ENCODE measurements at places on chromosomes 6 and 20. TPM values are rescaled to one million over a fixed set of nuclear protein-coding genes. Genes with fewer than 3 reads are reported as not detected.

The RAET1E gene
- 0.80 TPM for total RNA-seq

The APMAP gene
- total RNA-seq: 47.3 TPM

The TOX2 gene
- total RNA-seq: 2.1 TPM

The BANF2 gene
- total RNA-seq: not detected

The ULBP3 gene
- 2.9 TPM for total RNA-seq

The USP49 gene
- total RNA-seq: 6.4 TPM

The PRL gene
- total RNA-seq: 0.36 TPM

The LY6G5C gene
- total RNA-seq: 2.1 TPM

The CCN6 gene
- total RNA-seq: 0.18 TPM

GRCh38 chr6:154482858-154483257 lies 27.6 kb downstream of the CNKSR3 start:
- no peak for DNase-seq

DNA sequence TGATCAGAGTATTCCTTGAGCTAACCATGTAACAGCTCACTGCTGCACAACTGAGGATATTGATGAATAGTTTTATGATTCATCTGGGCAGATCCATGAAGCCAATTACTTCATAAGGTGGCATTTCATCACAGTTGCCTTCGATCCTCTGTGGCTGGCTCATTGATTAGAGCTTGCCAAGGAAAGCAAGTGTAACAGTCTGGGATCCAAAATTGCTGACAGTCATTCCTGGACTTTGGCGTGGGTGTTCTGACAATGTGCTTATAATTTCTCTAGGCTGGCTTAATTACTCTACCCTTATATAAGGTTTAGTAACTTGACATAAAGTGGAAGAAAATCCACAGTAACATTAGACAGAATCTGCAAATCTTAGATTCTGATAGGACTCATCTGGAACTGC lies 551.3 kb upstream of the CDH4 start:
- DNase-seq: no peak

GRCh38 chr6:157017861-157018260 lies 240.7 kb downstream of the ARID1B start:
- DNase-seq: no peak

DNA sequence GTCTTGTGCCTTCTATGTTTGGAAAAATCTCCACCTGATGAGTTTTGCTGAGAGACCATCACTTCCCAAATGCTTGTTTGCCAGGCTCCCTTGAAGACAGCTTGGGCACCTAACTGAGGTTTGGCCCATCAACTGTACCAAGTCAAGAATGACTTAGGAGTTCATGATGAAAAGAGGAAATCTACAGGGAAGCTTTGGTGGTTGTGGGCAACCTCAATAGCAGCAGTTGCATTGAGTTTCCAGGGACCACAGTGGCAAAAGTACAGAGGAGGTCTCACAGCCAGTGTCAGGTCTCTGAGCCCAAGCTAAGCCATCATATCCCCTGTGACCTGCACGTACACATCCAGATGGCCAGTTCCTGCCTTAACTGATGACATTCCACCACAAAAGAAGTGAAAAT lies 49.7 kb upstream of the PHACTR1 start:
- no peak for DNase-seq

GRCh38 chr6:105793130-105793529 lies 293.0 kb upstream of the PRDM1 start:
- DNase-seq: no peak

DNA sequence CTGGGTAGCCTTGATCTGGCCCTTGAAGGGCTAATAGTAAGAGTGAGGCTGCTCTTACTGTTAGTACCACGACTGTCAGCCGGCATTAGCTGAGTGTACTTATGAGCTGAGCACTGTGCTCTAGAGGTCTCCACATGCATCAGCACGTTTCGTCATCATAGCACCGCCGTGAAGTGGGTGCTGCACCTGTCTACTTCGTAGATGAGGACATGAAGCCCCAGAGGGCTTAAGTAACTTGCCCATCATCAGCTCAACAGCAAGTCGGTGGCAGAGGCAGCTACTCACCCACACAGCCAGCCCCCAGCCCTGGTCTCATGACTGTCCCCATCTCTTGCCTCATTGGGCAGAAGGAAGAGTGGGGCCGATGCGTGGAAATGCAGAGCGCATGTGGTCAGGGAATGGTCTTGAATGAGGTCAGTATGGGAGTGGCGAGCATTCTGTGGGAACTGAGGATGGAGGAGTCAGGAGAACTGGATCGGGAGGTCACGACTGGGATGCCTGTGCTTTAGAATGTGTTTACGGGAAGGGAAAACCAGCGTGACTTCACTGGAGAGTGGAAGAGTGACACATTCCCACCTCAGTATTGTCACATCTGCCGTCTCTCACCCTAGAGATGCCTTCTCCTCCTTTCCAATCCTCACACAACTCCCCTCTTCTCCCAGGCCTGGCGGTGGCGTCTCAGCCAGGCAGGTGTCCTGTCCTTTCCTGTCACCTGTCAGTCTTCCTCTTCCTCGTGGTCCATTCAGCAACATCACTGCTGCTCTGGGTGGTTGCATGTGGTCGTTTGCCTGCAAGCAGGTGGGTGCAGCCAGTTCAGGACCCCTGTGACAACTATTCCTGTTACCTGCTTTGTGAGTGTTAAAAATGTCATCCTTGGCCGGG lies 6.0 kb downstream of the SYTL3 start:
- DNase-seq: no peak

DNA sequence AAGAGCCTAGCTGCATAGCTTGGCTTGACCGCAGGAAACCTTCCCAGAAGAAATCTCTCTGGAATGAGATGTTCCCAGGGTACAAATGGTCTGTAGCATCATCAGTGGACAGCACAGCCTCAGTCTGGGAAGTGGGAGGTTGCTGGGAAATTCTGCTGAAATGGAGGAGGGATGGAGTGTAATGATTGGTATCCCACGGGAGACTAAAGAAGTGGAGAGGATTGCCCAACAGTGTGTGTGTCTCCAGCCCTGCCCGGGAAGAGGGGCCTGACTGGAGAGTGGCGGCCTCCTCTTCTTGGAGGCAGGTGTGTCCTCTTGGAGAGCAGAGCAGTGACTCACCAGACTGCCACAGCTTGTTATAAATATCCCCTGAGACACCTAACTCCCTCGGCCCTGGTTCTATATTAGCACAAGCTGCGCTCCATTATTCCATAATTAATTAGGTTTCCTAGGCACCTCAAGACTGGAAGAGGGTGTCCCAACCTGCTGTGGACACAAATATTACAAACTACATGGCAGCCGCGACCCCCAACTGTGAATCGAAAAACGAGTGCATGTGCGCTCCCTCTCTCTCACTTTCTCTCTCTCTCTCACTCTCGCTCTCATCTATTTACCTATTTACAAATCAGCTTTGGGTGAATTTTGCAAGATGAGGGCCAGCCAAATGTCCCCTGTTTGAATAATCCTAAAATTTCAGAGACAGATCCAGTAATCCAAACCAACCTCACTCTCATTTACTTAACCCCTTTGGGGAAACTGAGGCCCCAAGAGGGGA lies 68.8 kb downstream of the FGD2 start:
- no peak for DNase-seq

GRCh38 chr6:133945158-133945557 lies 7.9 kb upstream of the TBPL1 start:
- no peak for DNase-seq

DNA sequence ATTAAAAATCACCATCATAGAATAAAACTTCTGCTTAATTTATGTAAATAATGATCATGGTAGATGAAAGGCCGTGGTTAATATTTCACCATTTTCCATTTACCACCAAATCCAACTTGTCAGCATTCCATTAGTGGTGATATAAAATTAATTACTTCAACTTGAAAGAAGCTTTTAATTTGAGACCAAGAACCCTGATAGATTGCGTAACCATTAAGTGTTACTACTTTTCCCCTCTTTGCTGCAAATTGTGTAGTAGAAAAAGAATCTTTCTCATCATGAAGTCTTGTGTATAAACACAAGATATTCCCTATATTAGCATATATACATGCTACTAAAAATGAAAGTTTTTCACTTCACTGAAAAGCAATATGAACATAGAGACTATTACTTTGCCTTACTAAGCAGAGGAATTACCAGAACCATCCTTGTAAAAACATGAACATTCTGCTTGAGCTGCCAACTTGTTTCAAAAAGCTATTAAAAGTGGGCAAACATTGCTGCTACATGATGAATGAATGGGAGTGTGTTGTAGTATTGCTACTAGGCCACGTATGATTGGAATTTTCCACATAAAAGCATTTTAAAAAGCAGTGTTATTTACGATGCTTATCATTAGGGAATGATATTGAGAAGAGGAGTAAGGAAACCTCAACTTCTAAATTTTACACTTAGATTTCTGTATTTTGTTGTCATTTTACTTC lies 35.0 kb downstream of the STX11 start:
- no peak for DNase-seq

- no peak for DNase-seq
These were observed 27.4 kb upstream of the BMP5 start for GRCh38 chr6:55902796-55903195.

- no peak for DNase-seq
These were observed 136.9 kb downstream of the PREX1 start for GRCh38 chr20:48690888-48691287.

DNA sequence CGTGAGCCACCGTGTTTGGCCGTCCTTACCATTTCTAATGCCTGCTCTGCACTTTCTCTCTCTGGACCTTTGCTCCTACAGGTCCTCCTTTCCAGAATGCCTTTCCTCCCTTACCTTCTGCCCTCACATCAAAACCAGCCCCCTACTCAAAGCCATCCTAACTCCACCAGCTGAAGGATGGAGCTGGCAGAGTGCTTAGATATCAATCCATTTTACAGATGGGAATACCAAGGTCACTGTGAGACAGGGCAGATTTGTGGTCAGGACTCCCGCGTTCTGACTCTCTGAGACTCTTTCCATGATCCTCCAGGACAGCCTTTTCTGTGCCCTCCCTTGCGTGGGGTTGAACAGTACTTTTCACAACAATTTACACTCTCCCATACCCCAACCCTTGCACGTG lies 41.7 kb upstream of the SCRT2 start:
- DNase-seq: no peak

- no peak for DNase-seq
These were observed 143.2 kb downstream of the CEBPB start for GRCh38 chr20:50333812-50334211.

DNA sequence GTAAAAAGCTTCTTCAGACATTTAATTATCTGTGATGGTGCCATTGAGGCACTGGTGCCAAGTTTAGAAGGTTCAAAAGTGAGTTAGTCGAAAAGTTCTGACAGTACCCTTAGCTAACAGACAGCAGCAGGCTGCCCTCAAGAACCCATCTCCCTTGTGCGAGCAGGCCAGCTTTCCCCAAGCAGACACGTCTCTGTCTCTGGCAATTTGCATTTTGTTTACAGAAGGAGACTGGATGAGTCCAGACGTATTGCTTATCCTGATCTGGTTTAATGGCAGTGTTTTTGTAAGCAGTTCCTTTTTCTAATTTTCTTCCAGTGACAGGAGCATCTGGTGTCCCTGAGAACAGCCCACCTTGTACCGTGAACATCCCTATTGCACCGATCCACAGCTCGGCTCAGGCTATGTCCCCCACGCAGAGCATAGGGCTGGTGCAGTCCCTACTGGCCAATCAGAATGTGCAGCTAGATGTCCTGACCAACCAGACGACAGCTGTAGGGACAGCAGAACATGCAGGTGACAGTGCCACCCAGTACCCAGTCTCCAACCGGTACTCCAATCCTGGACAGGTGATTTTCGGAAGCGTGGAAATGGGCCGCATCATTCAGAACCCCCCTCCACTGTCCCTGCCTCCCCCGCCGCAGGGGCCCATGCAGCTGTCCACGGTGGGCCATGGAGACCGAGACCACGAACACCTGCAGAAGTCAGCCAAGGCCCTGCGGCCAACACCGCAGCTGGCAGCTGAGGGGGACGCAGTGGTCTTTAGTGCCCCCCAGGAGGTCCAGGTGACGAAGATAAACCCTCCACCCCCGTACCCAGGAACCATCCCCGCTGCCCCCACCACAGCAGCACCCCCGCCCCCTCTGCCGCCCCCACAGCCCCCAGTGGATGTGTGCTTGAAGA lies 58.3 kb upstream of the TMEM181 start:
- DNase-seq: no peak

DNA sequence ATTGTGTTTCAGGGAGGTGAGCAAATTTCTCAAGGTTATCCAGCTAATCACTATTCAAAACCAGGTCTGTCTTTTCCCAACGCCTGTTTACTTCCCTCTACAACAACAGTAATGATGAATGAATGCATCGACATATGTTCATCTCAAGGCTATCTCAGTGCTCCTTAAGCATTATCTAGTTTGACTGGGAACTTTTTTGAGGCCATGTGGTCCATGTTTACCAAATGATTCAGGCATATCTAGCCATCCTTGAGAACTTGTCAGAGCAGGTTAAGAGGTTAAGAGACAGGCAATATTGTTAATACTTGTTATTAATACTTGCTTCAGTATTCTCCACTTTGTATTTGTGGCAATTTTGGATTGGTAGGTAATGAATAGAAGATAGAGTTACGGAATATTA lies 1038.4 kb upstream of the FLRT3 start:
- DNase-seq: no peak

DNA sequence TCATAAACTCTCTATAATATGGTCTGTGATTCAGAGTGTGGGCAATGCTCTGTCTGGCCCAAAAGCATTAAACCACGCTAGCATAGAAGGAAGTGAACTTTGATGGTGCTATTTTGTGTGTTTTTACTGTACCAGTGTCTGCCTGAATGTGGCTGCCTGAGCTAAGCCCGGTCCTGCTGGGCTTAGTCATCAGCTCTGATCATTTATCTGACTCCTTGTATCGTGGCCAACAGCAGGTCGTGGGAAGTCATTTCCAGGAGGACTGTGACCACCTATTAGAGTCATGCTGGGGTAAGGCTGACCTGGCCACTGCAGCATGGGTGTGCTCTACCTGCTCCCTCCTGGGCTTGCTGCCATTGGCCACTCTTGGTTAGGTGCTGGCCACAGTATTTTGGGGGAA lies 239.1 kb upstream of the CEP162 start:
- DNase-seq: no peak

DNA sequence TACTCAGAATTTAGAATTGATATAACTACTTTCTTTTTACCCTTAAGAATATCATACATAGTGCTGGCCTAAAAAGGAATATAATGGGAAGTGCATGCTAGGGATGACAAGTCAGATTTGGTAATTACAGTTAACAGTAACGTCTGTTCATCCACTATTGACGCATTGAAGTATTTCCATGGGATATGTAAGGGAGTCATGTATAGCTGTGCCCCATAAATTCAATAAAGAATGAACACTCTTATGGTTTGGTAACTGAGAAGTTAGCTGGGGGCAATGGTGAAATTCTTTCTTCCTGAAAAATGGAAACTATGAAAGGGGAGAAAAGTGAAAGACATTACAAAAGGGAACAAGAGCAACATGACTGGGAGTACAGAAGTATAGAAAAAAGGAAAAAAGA lies 2.6 kb upstream of the COL19A1 start:
- DNase-seq: no peak

DNA sequence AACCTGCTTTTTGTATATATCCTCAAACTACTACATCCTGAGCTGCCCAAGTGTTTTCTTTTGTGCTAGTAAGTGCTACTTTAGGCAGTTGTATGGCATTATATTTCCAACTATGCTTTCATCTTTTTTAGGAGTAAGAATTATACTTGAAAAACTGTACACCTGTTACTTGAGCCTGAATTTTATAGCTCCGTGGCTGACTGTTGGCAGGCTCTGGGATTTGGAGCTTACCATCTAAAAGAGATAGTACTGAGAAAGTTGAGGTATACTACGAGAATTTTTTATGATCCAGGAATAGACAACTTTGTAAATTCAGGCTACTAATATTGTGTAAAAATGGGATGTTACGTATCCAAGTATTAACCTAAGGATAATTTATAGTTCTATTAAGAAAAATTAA lies 32.4 kb downstream of the RNF217 start:
- no peak for DNase-seq

GRCh38 chr6:148677594-148678476 lies 69.0 kb upstream of the UST start:
- DNase-seq: no peak

- no peak for DNase-seq
These were observed 677 bp downstream of the PXMP4 start for GRCh38 chr20:33719277-33719988.

Data from sciatic nerve (tissue), 2 donors.